ENCODE measurements at places on chromosomes 12 and 14.

DNA sequence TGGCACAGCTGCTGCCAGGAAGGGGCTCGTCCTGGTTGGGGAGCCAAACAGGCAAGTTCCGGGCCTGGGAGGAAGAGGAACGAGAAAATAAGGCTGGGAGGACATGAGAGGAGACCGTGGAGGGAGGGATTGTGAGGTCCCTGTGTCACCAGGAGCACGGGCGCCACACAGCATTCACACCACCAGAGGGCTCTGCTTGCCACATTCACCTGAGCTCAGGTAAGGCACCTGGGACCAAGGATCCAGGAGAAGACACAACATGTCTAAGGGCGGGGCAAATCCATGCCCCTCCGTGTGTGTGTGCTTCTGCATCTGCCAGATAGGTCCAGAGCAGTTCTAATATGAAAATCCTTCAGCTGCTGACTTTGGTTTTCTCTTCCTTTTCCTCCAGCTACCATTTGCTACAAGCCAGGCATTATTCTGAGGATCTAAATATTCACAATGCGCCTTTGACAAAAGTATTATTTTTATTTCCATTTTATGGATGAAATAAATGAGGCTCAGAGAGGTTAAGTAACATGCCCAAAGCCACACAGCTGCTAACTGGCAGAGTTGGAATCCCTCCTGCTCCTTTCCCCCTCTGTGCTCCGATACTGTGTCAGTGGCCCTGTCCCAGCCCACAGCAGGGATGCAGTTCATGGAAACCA lies 14.6 kb downstream of the RAPGEF3 start:
- DNase-seq = peak; percentile 54

DNA sequence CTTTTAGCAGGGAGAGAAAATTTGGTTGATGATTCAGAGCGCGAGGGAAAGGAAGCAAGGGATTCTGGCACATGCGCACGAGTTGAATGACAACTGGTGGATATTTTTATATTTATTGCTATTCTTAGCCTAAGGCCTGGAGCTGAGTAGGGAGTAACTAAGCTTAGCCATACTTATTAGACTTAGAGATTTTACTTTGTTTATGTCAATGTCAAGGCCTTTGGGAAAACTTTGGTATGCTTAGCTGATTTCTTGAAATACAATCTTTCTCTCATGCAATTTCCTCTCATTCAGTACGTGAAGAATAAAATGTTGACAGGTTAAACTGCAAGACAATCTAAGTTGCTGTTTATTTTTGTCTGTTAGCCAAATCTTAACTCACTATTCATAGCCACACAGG lies 101.1 kb downstream of the CRADD start:
- DNase-seq = no peak

- DNase-seq = no peak
Measured at GRCh38 chr12:50659690-50660424, 104.0 kb upstream of the ATF1 start.

DNA sequence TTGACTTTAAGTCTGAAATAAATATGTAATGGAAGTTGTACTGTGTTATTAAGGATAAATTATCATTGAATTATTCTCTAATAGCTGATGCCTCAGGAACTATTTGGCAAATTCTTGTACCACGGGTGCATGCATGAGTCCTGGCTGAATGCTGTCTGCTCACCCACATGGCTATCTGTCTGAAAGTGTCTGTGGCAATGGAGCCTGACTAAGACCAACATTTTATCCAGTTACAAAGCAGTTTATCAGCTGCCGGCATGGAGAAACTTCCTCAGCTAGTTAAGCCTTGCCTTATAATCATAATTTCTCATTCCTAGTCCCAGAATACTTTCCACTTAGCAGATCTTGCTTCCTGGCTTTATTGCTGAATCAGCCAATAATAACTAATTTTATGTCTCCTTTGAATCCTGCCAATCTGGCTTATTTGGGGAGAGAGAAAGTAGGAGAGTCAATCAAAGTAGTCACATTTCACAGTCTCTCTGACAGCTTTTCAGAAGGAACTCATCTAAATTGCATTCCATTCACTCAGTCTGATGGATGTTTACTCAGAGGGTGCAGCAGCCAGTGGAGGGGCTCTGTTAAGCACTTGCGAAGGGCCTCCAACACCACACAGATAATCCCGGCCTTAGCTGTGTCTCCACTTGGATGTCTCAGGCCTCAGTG lies 280.6 kb upstream of the CLEC14A start:
- no peak for DNase-seq

DNA sequence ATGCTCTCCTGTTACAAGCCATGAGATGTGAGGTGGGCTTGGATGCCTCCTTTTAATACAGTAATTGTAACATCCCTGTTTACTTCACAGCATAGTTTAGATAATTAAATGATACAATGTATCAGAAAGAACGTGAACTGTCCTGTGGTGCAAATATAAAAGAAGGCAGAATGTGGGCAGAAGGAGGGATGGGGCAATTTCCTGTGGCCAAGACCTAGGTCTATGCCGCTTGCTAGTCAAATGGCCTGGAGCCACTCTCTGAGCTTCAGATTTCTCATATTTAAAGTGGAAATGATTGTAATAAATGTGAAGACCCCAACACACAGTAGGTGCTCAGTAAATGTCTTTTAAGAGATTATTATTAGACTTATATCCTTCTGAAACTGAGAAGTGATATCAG lies 24.0 kb upstream of the EVL start:
- no peak for DNase-seq

- DNase-seq = no peak
Measured at GRCh38 chr12:129772501-129773493, 131.0 kb downstream of the TMEM132D start.

DNA sequence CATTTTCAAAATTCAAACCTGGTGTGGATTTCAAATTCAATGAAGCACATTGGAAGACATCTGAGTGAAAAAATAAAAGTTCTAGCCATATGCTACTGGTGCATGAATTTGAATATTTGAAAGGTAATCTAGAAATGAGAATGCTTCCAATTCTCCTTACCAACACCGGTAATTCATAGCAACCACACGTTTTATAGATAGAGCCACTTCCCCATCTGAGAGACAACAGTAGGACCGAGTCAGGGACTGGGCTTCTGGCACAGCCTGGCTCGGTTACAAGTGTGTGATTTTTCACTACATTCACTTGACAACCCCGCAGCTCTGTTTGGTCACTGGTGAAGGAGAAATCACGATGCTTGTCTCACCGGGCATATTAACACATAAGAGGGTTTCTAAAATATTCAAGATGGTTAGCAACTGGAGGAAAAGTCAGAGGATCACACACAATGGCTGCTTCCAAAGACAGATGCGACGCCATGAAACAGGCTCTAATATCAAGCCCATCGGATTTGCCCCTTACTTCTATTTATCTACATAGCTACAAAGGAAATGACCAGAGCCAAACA lies 86.5 kb upstream of the FOXN3 start:
- no peak for DNase-seq

DNA sequence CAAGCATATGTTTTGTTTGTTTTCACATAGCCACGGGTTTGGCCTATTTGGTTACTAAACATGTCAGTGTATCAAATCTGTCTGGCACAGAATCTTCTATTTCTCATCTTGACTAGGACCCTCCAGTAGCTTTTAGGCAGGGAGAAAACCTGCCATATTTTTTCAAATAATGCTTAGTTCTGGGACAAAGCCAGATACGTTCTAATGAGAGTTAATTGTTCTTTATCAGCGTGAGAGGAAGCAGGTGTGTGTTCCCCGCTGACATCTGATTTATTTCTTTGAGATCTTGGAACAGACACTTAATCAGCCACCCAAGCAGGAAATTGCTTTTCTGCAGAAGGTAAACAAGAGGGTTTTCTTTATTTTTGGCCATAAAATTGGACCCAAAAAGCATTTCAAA lies 54.8 kb downstream of the GOLGA5 start:
- no peak for DNase-seq

DNA sequence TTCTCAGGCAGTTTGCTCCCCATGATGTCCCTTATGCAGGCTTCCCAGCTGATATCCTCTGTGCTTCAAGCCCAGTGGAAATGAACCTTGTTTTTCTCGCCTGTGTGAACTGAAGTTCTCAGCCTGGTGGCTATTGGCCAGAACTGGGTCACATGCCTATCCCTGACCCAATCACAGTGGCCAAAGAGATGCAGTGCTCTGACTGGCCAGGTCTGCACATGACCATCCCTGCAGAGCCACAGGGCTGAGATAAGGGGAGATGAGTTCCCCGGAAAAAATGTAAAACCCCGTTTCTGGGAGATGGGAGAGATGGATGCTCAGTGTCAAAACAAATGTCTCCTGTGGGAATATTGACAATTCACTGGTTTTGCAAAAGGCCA lies 34.7 kb upstream of the FZD10 start:
- no peak for DNase-seq

- no peak for DNase-seq
Measured at GRCh38 chr14:71060825-71061455, 153.7 kb downstream of the PCNX1 start.

DNA sequence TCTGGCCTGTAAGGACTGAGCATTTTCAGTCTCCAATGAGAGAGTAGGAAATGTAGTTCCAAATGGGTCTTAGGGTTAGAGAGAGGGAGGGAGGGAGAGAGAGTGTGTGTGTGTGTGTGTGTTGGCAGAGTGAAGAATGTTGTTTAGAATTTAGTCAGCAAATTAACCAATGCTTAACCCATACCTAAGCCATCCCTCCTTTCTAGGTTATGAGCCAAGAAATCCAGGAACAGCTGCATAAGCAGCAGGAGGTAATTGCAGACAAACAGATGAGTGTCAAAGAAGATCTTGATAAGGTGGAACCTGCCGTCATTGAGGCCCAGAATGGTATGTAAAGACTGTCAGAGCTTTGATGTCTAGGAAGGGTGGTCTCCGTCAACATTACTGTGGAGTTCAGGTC lies 56.9 kb downstream of the HSP90AA1 start:
- DNase-seq = no peak

DNA sequence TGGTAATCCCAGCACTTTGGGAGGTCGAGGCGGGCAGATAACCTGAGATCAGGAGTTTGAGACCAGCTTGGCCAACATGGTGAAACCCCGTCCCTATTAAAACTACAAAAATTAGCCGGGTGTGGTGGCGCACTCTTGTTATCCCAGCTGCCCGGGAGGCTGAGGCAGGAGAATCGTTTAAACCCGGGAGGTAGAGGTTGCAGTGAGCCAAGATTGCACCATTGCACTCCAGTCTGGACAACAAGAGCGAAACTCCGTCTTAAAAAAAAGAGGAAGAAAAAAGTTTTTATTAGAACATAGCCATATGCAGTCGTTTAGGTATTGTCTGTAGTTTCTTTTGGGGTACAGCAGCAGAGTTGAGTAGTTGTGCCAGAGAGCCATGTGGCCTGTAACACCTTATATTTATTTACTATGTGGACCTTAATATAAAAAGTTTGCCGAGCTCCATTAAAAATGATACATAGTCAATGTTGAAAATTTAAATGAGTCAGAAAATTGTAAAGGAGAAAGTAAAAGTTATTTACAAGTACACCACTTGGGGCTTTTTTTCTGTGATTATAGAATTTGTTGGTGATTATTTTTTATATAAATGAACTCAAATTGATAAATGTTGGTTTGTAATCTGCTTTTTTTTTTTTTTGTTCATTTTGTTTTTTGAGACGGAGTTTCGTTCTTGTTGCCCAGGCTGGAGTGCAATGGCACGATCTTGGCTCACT lies 2.2 kb downstream of the ADIPOR2 start:
- no peak for DNase-seq

DNA sequence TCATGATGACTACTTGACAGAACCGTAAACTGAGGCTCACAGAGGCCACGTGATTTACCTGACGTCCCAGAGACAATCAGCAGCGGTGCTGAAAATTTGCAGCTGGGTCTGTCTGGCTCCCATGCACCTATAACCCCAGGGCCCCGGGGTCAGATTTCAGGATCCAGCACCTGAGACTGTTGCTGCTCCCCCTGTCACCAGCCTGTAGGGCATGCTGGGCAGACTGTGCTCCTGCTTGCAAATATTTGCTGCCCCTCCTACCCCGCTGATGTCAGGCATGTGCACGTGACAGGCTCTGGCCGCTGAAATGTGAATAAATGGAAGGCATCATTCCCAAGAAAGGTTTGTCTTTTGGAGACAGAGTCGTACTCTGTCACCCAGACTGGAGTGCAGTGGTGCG lies 6.0 kb downstream of the MMAB start:
- no peak for DNase-seq

- no peak for DNase-seq
Measured at GRCh38 chr12:116933512-116934246, 22.9 kb downstream of the FBXW8 start.

DNA sequence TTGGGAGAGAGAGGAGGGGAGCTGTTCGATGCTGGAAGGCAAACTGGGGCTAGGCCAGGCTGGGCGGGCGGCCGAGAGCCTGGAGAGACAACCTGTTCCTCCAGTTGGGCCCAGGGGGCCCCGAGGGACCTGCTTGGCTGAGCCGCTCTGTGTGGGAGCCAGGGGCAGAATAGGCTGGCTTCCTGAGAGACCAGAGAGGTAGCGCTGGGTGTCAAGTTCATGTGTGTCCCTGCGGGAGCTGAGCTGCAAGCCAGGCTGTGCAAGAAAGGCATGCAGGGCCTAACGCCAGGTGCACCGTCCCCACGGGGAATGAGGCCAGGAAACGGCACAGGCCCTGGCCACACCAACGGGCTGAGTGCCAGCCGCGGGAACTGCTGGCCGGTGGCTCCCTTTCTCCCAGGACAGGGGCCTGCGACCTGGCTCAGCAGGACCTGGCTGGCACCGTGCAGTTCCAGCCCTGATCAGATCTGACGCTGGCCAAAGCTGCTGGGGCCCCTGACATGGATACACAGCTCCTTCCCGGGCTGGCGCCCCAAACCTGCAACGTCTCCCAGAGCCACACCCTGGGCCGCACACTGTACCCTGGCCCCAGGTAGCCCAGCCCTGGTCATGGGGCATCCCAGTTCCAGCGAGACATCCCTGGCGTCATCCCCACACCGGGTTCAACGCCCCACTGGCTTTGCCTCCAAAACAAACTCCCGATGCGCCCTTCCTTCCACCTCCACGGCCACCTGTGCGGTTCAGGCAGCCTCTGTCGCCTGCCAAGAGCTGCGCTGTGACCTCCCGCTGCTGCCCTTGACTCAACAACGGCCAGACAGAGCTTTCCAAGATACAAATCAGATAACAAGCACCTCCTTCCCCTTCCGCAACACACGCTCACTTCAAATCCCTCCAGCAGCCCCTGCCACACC lies 65.0 kb downstream of the RFLNA start:
- no peak for DNase-seq

- no peak for DNase-seq
Measured at GRCh38 chr14:70094106-70094505, 94.6 kb downstream of the SLC8A3 start.

- DNase-seq = no peak
Measured at GRCh38 chr12:88175544-88175943, 33.4 kb downstream of the TMTC3 start.

GRCh38 chr12:45959728-45960127 lies 30.6 kb downstream of the SCAF11 start:
- no peak for DNase-seq

DNA sequence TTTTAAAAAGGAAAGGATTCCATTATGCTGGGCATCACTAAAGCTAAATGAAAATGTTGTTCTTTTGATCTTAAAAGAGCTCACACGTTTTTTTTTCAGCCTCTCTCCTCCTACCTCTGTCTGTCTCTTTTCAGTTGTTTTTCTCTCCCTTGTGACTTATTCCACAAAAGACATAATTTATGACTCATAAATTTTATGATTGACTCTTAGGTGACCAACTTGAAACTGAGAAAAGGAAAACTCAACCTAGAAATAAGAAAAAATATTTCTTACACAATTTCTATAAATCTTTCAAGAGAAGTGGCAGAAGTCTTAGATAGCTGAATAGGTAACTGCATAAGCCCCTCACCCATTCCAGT lies 227.7 kb upstream of the DDHD1 start:
- DNase-seq = no peak
